Stimulated activated CD4-positive, alpha-beta T cell treated with anti-CD3 and anti-CD28 coated beads, Interleukin-4, amount 100 ng/mL, for 4 hours (primary cell): ENCODE measurements at places on chromosomes 6 and 20.

- DNase-seq, result no peak
These were observed 1.3 kb upstream of the OCSTAMP start for GRCh38 chr20:46551522-46552381.

DNA sequence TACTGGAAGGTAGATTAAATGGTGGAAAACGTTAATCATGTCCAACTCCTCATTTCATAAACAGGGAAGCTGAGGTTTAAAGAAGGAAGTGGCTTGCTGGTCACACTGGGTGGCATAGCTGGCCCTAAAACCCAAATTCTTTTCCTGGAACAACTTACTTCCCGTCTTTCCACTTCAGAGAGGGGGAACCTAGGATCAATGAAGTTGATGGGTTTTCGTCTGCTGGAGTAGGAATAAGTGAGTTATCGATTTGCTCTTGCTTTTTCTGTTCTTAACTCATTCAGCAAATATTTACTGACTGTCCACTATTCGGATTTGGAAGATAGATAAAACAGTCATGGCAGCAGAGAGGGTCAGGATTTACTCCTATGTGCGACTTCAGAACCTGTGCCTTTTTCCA, 1.2 kb upstream of the SYS1 start:
- DNase-seq, result no peak

GRCh38 chr6:27507041-27507956, 34.4 kb upstream of the ZNF184 start:
- no peak for DNase-seq

DNA sequence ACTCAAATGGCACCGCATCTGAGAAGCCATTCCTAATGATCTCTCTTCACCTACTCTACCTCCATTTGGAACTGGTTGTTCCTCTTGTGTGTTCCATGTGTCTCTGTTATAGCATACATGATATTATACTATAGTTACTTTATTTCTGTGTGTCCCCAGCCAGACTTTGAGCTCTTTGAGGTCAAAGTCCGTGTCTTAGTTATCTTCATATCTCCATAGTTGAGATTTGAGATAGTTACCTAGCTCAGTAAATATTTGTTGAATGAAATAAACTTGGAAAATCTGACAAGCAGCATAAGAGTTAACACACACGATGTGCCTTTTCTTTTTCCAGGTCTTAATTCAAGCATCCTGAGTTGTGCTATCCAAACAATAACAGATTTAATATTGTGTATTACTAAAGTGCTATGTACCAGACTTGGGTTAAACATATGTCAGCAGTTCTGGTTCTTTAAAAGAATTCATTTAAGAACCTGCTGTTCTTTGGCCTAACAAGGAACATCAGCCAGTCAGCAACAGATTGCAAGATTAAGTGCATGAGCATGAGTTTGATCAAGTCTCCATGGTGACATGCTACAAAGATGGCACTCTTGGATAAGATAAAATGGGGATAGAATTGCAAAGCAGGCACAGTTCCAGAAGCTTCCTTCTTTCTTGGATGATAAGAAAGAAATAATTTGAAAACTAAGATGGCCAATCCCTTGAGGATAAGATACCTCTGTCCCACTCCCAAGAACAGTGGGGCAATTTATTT, 8.7 kb upstream of the TNFRSF21 start:
- no peak for DNase-seq

- no peak for DNase-seq
These were observed 188.2 kb downstream of the ADGRG6 start for GRCh38 chr6:142489722-142490610.

DNA sequence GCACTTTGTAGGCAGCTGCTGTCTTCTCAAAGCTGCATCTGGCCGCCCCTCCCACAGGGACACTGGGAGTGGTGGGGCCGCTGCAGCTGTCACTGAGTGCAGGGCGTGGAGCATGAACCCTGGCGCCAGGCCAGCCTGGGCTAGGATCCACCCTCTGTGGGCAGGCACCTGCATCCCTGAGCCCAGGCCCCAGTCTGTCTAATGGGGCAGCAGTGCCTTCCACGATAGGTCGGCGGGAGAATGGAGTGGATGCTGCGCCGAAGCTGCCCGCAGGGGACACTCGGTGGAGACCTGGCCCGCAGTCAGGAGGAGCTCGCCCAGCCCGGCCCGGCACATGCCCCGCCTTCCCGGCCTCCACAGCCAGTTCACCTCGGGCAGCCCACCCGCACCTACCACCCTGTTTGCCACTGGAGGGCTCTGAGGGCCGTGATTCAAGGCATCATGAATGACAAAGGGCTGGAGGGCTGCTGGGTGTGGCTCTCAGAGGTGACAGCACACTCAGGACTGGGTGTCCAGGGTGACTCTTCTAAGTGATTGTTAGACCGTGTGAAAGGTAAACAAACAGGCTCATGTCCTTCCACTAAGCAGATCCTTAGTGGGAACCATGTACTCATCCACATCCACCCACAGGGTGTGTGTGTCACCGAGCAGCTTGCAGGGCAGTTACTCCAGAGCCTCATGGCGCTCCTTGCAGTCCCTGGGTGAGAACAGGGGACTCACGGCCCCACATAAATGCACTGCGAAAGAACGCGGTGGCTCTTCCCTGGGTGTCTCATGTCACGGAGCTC, 133.9 kb downstream of the AGPAT4 start:
- DNase-seq, result no peak

DNA sequence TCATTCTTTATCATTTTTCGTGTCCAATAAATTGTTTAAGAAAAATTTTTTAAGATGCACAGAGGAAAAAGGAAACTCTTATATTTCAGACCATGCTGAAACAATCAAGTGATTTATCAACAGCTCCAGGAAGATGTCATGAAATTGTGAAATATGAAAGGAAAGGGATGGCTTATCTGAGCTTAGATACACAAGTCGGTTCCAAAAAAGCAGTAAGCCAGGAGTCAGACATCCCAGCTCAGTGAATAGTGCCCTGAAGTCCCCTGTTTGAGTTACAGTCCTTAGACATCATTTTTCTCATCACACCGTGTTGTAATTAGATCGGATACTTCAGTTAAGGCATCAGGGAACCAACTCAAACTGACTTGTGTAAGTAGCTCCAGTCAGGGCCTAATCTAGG, 91.0 kb upstream of the SSTR4 start:
- no peak for DNase-seq

- DNase-seq, result no peak
These were observed 138.5 kb downstream of the RCAN2 start for GRCh38 chr6:46352541-46353268.

GRCh38 chr20:641516-641875, 11.5 kb downstream of the SRXN1 start:
- no peak for DNase-seq

DNA sequence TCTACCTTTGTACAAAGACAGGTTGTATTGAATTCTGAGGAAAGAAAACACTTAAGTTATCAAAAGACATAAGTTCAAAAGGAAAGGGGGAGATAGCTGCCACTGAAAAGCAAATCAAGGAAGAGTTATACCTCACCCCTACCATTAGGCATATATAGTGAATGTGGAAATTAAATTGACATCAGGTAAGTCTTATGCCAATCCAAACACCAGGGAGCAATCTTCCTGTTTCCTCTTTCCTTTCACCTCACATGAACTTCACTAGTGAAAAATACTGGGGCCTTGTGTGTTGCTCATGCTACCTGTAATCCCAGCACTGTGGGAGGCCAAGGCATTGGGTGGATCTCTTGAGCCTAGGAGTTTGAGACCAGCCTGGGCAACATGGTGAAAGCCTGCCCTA, 10.9 kb upstream of the C6orf58 start:
- no peak for DNase-seq

GRCh38 chr20:10487142-10488136, 52.3 kb downstream of the SLX4IP start:
- no peak for DNase-seq

DNA sequence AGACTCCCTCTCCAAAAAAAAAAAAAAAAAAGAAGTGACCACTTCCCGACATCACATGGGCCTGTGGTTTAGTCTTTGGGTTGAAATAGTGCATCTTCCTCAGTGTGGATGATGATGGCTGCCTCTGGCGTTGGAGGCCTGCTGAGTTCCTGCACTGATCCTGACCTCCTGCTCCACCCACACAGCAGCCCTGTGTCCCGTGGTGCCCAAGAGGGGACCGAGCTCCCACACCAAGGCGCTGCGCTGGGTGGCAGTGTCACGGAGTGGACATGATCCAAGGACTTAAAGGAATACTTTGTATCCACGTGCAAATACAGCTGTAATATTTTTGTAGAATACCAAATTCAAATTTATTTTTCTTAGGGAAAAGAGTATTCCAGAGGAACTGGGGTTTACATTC, 109.2 kb upstream of the PHACTR3 start:
- DNase-seq, result no peak

- DNase-seq, result peak; percentile 11
These were observed 116.3 kb upstream of the CHD6 start for GRCh38 chr20:41734506-41734945.

- DNase-seq, result no peak
These were observed 5.9 kb downstream of the TTLL2 start for GRCh38 chr6:167330750-167331149.

DNA sequence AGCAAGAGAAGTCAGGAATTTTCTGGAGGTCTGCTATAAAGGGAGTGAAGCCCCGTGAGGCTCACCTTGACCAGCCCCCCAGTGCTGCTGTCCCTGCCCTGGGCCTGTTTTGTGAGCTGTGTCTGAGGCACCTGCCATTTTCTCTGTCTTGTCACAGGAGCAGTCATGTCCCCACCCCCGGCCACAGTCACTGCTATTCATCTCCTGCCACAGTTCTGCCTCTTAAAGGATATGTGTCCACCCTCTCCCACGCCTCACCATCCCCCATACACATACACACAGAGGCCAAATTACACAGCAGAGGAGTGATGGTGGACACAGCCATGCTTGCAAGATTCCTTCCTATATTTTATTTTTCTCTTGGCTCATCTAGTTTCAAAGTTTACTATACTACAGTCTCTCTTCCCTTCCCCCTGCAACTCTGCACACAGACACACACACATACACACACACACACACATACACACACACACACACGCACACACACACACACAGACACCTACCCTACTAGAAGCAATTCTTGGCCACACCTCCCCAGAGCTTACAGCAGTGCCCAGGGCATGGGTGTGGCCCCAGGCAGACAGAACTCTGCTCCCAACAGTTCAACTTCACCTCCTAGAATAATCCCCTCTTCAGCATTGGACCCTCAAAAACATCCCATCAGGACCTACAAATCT, 68.7 kb upstream of the TAB2 start:
- no peak for DNase-seq

DNA sequence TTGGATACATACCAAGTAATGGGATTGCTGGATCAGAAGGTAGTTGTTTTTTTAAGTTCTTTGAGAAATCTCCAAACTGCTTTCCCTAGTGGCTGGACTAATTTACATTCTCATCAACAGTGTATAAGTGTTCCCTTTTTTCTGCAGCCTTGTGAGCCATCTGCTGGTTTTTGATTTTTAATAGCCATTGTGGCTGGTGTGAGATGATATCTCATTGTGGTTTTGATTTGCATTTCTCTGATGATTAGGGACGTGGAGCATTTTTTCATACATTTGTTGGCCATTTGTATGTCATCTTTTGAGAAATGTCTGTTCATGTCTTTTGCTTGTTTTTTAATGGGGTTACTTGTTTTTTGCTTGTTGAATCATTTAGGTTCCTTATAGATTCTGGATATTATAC, 34.8 kb downstream of the TOP1 start:
- no peak for DNase-seq

DNA sequence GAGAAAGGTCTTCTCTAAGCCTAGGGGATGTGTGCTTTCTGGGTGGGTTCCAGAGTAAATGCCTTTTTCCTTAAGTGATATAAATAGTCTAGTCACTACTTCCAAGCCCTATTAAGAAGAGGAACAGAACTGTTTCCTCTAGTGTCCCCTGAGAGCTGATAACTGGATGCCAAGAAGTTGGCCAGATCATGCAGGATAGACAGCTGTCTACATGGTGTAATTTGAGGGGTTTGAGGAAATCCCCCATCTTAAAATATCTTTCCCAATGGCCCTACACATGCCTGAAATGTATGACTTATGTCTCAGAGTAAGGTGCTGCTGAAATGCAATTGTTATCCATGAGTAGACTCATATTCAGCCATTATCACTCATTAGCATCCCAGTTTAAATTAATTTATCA, 20.2 kb upstream of the PIM1 start:
- DNase-seq, result no peak

- DNase-seq, result no peak
These were observed 100.9 kb upstream of the SAMD5 start for GRCh38 chr6:147407571-147407970.

GRCh38 chr6:15780437-15780836, 117.6 kb upstream of the DTNBP1 start:
- DNase-seq, result no peak

GRCh38 chr20:2879146-2879545, 5.9 kb downstream of the PTPRA start:
- no peak for DNase-seq

DNA sequence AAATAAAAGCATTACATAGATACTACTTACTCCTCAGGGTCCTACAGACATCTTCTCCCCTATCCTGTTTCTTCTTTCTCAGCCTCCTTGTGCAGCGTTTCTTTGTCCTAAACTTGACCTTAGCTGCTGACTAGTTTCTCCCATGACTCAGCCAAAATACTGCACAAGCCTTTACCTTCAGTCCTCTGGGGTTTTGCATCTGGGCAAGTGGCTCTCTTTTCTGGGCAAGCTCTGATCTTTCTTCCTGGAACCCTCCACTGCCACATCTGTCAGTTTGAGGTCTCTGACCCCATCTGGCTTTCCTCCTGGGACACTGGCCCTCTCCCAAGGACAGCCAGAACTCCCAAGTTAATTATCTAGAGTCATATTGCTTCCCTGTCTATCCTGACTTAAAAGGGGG, 838.4 kb downstream of the DHX35 start:
- no peak for DNase-seq

GRCh38 chr6:143223895-143224294, 163.2 kb downstream of the AIG1 start:
- no peak for DNase-seq

DNA sequence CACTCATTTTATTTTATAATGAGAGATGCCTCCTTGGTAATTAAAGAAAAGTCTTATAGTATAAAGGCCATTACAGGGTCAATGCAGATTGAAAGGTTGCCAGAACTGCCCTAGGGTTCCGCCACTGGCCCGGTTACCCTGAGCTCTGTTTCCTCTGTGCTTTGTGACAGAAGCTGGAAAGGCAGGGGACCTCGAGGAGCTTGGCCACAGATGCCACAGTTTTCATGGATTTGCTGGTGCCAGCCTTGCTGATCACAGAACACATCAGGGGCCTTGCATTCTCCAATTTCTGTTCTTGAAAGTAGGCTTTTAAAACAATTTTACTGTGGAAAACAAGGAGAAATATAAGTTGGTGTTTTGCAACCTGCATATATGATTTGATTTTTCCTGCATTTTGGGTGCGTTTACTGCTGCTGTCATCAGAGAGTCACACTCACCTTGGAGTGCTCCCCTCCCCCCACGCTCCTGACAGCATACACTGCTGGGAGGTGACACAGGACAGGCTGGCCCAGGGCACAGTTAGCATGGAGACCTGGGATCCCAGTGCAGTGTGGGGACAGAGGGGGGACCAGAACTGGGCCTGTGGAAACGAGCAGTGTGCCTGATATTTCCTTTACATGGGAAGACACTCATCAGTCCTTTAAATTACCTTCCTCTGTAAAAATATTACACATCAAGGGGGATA, 142.8 kb downstream of the CFAP61 start:
- DNase-seq, result no peak

GRCh38 chr20:63765902-63766301, 26.3 kb downstream of the SLC2A4RG start:
- DNase-seq, result no peak

GRCh38 chr6:90434094-90434493, 137.5 kb upstream of the BACH2 start:
- DNase-seq, result no peak
